Activated CD8-positive, alpha-beta memory T cell treated with anti-CD3 and anti-CD28 coated beads, Interleukin-2, amount 10 ng/mL, durations not matched to agents 7 days and 5 days (primary cell): ENCODE measurements at places on chromosomes 4 and X.

DNA sequence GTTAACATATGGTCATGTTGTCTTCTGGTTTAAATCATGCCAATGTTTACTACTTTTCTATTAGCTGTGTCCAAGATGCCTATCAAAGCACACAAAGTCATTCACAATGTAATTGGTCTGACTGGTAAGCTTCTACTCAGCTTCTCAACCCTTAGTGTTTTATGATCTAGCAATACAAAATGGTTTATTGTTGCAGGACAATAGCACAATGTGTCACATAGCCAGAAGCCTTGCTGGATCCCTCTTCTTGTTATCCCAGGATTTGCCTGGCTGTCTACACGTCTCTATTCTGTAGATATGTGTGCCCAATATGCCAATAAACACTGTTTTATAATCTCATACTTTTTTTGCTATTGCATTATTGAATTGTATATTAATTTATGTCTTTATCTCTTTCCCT is 1111.0 kb upstream of the AGA start:
- no peak for DNase-seq

GRCh38 chrX:116841290-116841689 is 378.5 kb upstream of the CT83 start:
- DNase-seq = no peak

- DNase-seq = no peak
Measured at GRCh38 chrX:63708801-63709200, 76.2 kb downstream of the ARHGEF9 start.

- no peak for DNase-seq
Measured at GRCh38 chr4:55355555-55355954, 9.5 kb downstream of the SRD5A3 start.

GRCh38 chr4:123966990-123967769 is 570.6 kb downstream of the SPRY1 start:
- DNase-seq = no peak
